ENCODE measurements at places on chromosomes 16 and 17.

DNA sequence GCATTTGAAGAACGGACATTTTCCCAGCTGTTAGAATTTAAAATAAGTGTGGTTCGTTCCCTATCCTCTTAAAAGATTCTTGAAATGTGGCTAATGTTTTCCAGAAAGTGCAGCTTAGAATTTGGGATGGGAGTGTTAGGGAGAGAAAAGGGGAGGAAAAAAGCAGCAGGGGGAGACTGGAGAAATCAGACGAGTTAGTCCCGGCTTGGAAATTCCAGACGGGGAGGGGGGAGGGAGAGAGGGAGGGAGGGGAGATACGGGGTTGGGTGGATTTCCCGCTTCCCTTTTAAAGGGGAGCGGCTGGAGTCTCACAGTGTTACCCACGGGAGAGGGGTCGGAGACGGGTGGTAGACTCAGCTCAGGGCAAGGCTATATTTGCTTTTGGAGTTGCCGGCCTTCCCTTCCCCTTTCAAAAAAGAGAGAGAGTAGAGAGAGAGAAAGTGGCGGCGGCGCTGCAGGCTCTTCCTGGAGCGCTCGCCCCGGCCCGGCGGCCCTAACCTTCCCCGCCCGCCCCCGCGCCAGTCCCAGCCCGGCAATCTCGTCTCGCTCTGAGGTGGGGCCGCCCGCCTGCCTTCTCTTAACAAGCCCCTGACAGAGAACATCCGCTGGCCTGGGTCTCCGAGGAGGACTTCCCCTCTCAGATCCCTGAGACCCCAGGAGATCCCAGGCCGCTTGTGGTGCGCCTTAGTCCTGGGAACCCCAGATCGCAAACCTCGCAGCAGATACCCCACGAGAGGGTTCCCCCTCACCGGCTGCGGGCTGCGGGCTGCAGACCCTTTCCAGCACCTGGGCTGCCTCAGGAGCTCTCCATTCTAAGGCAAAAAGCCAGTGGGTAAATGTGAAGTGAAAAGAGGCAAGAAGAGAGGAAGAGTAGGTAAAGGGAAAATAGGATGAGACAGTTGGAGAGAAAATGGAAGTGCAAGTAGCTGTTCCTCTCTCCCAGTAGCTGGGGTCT, 6.6 kb downstream of the IGF2BP1 start:
- DNase-seq = no peak

GRCh38 chr17:76867578-76868175, 527 bp upstream of the MGAT5B start:
- DNase-seq = no peak

GRCh38 chr16:28064150-28064549, 636 bp upstream of the GSG1L start:
- no peak for DNase-seq

DNA sequence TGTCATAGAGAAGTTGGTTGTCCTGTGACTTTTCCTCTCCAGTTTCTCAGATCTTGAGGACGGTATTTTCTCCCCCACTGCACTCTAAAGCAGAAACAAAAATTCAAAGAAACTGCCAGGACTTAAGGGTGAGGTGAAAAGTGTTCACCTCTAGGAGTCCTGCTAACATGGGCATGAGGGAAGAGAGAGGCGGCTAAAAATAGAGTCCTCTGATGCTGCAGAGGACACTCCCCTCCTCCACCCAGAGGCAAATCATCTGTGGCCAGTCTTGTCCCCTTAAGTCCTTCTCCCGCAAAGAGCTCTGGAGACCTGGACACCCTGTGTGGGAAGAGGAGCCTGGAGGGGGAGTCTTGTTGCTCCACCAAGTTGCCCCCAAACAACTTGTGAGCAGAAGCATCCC, 4.7 kb upstream of the DDX19A start:
- no peak for DNase-seq

DNA sequence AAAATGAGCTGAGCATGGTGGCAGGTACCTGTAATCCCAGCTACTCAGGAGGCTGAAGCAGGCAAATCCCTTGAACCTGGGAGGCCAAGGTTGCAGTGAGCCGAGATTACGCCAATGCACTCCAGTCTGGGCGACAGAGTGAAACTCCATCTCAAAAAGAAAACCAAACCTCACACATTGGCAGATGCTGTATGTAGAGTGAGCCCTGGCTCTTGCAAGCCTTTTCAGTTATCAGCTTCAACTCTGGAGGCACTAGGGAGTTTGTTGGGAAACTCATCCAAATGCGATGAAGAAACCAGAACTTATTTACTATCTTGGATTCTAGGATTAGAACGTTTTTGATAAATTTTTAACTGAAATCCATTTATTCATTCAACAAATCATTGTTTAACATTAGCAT, 56.9 kb upstream of the RASL10B start:
- DNase-seq = no peak
